Stimulated activated effector memory CD8-positive, alpha-beta T cell treated with anti-CD3 and anti-CD28 coated beads, Interleukin-12 subunit alpha, Interleukin-12 subunit beta, amount 100 ng/mL, for 72 hours (primary cell): ENCODE measurements at places on chromosomes 6 and 20.
A peak's percentile ranks its signal among the peaks of the same experiment; 100 is the strongest.

GRCh38 chr6:18023891-18024290 is 36.5 kb upstream of the KIF13A start:
- no peak for DNase-seq

- no peak for DNase-seq
Observed at GRCh38 chr20:56442389-56443365, 25.8 kb upstream of the RTF2 start.

- no peak for DNase-seq
Observed at GRCh38 chr20:43955062-43955749, 40.6 kb downstream of the TOX2 start.

DNA sequence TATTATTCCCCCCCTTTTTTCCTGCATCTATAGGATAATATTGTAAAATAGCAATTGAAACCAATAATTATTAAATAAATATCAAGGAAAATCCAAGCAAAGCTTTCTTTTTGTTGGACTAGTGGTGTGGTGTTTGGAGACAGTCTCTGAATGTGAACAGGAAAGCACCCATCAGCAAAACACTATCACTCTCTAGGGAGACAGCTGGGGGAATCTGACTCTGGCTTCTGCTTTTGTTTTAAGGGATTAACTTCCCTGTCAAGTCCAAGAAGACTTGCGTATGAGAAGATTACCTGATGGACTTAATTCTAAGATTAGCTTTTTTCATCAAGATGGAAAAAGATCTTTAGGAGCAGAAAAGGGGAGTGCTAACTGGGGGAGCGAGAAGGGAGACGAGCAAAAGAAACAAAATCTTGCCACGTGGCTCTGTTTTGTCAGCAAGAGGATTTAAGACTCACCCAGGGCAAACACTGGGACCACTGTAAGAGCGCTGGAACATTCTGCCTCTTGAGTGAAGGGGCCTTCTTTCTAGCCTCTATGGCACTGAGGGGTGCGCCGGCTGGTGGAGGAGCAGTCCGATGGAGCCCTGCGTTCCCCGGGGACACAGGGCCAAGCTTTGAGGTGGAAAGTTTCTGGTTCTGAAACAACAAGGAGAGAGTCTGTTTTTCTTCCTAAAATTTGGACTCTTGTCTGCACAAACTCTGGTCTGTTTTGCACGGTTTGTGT is 570 bp downstream of the TULP4 start:
- DNase-seq, result no peak

GRCh38 chr6:26629359-26629758 is 30.2 kb downstream of the ZNF322 start:
- DNase-seq, result no peak

DNA sequence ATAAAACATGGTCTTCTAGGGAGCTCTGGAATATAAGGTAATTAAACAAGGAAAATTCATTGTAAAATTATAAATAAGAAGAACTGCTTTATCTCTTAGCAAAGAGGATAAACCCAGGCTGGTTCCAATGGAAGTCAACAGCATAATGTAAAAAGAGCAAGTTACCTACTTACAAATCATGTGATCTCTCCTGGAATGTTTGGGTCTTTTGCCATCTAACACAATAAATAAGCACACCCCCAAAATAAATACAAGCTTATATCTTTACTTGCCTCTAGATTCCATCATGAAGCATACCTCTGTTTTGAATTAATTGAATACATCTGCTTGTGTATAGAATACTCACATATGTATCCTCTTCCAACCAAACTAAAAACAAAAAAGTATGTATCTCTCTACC is 2.5 kb upstream of the PHACTR1 start:
- DNase-seq, result no peak

DNA sequence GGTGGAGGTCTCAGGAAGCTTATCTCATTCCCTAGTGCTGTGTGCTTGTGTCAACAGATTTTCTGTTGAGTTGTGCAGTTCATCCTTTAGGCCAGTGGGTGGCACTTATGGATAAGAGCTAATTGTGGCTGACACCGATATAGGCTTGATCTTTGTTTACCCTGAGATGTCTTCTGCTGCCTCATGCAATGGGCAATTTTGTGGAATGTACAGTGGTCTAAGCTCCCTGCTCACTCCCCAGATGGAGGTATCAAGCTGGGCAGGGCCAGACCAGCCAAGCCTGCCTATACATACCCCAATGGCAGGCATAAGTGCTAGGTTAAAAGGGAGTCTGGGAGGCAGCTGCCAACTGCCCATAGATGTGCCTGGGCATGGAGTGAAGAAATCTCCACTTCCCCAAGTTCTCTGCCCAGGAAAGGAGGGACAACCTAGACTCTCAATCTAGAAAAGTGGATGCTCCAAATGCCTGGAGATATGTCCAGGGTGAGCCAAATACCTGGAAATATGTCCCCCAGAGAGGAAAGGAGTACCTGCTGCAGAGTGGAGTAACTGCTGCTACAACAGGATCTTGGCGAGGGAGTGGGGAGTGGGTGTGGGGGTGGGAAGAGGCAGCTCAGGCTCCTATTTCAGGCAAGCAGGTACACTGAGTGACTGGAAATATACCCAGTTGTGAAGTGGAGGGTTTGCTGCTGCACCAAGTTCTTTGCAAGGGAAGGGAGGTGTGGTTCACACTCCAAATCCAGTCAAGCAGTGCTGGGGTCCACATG is 53.2 kb upstream of the ARG1 start:
- peak; percentile 58 for DNase-seq

DNA sequence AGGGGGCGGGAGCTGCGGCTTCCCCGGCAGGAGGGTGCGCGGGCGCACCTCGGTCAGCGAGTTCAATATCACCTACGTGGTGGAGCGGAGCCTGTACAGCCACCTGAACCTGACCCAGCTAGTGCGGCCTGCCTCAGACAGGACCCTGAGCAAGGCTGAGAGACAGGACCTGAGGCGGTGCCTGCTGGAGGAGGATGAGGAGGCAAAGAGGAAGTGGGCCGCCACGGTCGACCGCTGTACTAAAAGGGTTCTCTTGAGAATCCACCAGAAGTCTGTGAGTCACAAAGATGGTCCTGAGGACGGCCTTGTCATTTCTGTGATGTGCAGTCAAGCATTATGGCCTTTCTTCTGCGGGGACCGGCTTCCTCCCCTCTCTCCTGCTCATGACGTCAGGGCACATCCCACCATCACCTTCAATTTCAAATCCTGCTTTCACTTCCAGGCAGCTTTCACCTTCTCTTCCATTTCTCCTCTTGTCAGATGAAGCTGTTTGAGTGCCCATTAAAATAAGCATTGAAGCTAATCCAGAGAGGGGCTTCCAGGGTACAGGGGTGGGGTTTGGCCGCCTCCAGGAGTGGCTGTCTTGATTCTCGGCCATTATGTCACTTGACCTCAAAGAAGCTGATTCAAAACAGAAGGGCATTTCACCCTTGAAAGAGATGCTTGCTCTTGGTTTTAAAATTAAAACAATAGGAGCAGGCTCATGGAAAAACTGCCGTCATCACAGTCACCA is 177.6 kb downstream of the SASH1 start:
- no peak for DNase-seq

DNA sequence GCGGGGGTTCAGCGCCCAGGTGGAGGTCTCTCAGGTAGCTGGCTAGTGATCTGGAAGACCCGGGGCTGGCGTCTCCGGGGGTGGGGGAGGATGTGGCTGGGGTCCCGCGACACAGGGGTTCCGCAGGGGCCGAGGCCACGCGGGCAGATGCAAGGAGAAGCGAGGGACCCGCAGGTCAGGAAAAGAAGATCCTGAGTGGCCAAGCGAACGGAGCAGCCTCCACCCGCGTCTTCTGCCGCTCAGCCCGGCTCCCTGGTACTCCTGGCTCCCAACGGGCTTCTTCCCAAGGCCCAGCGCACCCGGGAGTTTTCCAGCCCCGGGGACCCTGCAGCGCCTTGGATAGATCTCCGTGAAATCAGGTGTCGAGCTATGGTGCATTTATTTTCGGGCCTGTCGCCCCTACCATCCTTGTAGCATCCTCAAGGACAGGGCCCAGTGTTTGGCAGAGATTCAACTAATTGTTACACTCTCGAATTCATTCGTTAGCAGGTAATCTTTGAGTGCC is 682 bp upstream of the CHD6 start:
- no peak for DNase-seq

DNA sequence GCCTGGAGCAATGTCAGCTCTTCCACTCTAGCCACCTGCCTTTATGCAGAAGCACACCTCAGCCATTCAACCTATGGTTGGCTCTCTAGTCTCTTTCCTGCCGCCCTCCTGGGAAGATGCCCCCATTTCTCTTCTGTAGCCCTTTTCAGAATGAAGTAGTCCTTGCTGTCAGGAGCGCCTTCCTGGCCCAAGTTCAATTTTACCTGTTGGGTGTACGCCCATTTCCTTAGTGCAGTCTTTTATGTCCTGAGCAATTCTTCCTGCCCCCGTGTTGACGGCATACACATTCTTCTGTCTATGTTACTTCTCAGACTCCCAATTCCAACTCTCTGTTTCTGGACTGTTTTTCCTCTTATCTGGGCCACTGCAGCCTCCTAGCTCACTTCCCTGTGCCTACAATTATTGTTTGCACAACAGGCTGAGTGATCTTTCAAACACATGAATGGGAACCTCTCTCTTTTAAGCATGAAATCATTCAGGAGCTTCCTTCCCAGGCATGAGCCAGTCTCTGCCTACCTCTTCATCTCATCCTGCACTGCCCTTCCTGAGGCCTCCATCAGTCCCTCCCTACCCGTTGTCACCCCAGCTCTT is 389.2 kb downstream of the CD83 start:
- no peak for DNase-seq

GRCh38 chr6:55756531-55757031 is 118.8 kb downstream of the BMP5 start:
- no peak for DNase-seq

- DNase-seq, result no peak
Observed at GRCh38 chr20:44596010-44596409, 13.6 kb downstream of the PKIG start.
